Activated T-cell treated with anti-CD3 and anti-CD28 coated beads, Interleukin-2, amount 50 U/mL, for 1 hour (primary cell): ENCODE measurements at places on chromosomes 6 and 20.

DNA sequence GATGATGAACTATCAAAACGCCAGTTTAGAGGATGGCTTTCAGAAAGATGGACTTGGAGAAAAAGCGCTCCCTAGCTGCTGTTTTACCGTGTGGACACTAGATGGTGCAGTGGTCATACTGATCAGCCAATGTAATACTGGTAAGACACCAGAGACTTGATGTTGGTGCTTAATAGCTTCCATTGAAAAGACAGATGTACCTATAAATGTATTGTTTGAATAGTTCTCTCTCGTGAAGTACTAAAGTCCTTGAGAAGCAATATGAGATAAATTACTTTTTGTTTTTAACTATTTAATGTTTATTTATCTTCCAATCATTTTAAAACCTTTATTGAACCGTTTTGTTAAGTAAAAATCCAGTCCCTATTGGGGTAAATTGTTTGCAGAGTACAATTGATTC is 63.9 kb upstream of the FUCA2 start:
- no peak for DNase-seq

DNA sequence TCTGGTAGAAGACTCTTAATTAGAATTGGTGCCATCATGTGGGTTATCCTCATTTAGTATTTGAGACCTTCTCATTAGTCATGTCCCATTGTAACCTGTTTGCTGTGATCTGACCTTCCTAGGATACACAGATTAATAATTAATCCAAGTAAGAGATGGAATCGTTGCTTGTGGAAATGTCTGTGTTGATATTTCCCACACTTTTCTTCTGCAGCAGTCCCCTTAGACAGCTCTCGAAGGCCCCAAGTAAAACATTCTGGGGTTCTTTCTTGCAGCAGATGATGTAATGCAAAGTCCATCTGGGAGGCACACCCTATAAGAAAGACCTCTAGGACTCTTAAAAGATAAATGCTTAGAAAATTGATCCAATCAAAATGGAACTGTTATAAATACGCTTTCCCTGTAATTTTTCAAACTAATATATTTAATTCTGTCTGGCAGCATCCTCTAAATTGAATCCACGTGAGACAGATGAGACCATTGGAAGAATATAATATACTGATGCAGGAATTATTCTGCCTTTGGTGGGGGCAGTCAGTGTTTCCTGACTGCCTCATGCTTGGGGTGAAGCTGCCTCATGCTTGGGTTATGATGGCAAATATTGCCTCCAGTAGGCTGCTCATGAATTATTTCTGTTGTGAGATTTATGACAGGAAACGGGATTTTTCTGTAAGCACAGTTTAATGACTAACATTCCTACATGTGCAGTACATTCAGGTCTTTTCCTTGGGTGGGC is 54.5 kb upstream of the ARMC2 start:
- DNase-seq: no peak

- DNase-seq: no peak
These were observed 381.1 kb downstream of the TFAP2B start for GRCh38 chr6:51199733-51200260.

DNA sequence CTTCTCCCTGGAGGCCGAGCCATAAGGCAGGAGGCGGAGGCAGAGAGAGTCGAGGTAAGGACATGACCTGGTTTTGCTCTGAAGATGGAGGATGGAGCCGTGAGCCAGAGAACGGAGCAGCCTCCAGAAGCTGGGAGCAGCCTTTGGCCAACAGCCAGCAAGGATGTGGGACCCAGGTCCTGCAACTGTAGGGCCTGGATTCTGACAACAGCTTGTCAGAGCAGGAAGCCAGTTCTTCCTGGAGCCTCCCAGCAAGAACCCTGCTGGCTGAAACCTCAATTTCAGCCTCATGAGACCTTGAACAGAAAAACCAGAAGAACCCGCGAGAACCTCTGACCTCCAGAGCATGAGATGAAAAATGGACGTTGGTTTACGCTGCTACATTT is 13.4 kb upstream of the MRGBP start:
- DNase-seq: no peak

- no peak for DNase-seq
These were observed 89.4 kb downstream of the LINC00237 start for GRCh38 chr20:21016751-21017150.

GRCh38 chr20:58784321-58785074 is 66.2 kb downstream of the GNAS-AS1 start:
- no peak for DNase-seq

DNA sequence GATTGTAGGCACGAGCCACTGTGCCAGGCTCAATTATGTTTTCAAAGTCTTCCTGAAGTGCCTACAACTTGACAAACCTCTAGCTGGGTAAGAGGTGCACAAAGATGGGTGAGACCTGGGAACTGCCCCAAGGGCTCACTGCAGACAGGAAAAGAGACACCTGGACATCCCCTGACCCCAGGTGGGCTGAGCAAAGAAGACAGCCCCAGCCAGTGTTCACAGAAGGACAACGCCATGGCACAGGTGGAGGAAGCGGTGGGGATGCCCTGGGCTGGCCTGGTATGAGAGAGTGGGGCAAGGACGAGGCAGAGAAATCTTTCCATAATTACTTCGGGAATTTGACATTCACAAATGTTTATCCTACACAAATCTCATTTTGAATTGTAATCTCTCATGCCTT is 278.9 kb downstream of the SMOC2 start:
- no peak for DNase-seq

DNA sequence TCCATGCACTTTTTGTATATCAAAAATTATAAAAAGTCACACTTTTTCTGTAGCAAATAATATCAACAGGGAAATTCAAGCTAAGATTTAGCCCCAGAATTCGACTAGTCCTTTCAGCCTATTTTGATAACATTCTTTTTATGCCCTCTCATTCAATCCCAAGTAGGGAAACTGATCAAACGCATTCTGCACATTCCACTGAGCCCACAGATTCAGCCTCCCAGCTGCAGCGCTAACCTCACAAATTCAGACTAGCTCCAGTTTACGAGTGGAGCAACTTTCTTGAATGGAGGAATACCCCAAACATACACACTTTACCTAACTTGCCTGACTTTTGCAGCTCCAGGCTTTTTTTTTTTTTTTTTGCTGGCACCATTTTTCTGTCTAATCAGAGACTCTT is 70.3 kb upstream of the HEY2 start:
- no peak for DNase-seq
